ENCODE measurements at places on chromosomes 3 and 15.

DNA sequence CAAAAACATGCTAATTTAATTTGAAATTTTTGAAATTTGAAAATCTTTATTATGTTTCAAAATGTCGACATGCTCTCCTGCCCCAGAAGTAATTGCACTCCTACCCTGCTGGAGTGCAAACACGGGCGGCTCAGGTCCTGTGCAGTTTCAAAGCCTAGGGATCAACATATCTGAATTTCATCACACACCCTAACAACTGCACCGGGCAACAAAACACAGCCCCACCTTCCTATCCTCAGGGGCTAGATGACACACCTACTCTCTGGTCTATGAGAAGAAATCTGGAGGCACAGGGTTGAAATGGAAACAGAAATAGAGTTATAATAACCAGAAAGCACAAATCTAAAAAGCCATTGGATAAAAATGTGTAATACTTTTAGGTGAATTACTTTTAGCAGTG, 61.4 kb downstream of the BFSP2 start:
- DNase-seq = no peak

GRCh38 chr3:102181175-102181920, 253.5 kb upstream of the ZPLD1 start:
- no peak for DNase-seq

DNA sequence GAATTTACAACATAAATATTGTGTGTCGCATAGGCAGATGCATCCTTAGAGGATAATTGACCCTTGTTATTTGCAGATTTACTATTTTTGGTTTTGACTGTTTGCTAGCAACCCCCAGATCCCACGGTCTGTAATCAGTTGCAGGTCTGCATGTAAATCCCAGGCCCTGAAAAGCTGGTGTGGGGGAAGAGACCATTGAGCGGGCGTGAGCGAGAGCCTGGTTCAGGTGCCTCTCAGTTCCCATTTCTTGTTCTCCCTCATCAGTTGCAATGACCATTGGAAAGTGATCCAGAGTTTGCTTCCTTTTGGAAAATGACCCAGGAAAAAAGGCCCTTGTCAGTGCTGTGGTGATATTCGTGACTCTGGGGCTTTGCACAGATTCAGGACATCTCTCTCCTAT, 238.9 kb downstream of the UACA start:
- DNase-seq = no peak

GRCh38 chr3:19013879-19014278, 134.4 kb upstream of the KCNH8 start:
- no peak for DNase-seq

GRCh38 chr3:186810336-186810996, 4.2 kb upstream of the RFC4 start:
- no peak for DNase-seq

- DNase-seq = no peak
These were observed 242.2 kb upstream of the AZI2 start for GRCh38 chr3:28590860-28591259.

- no peak for DNase-seq
These were observed 32.6 kb downstream of the LINS1 start for GRCh38 chr15:100569391-100569790.

DNA sequence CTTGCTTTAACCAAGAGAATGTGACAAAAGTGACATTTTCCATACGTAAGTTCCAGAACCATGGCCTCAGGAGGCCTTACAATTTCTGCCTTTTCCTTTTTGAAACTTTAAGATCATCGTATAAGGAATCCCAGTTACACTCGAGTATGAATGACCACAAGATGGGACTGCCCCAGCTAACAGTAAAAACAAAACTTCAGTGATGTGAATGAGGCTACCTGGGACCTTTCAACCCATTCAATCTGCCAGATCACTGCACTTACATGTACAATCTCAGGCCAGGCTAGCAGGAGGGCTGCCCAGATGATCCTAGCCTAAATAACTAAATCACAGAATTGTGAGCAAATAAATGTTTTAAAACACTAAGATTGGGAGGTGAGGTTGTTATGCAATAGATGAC, 328.8 kb downstream of the CNTN6 start:
- no peak for DNase-seq

GRCh38 chr15:89820666-89821611, 6.3 kb upstream of the ANPEP start:
- no peak for DNase-seq

GRCh38 chr3:194723846-194724618, 38.3 kb downstream of the FAM43A start:
- no peak for DNase-seq

DNA sequence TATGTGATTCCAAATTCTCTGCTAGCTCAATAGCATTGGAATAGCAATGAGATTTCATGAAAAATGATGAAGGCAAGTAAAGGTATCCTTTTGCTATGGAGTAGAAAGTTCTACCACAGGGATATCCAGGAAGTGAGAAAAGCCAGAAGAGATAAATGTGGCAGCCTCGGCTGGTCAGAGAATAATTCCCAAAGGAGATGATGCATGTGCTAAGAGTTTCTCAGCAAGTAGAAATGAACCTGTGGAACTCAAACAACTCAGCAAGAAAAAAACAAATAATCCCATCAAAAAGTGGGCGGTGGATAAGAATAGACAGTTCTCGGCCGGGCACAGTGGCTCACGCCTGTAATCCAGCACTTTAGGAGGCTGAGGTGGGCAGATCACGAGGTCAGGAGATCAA, 38.2 kb downstream of the ALS2CL start:
- DNase-seq = no peak

DNA sequence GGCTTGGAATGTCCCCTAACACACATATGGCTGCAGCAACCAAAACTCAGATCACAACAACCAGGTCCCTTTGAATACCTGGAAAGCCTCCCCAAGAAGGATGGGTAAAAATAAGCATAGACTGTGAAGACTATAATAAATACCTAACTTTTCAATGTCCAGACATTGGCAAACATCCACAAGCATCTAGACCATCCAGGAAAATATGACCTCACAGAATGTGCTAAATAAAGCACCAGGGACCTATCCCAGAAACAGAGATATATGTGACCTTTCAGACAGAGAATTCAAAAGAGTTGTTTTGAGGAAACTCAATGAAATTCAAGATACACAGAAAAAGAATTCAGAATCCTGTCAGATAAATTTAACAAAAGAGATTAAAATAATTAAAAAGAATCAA, 109.2 kb downstream of the NEDD4 start:
- no peak for DNase-seq

DNA sequence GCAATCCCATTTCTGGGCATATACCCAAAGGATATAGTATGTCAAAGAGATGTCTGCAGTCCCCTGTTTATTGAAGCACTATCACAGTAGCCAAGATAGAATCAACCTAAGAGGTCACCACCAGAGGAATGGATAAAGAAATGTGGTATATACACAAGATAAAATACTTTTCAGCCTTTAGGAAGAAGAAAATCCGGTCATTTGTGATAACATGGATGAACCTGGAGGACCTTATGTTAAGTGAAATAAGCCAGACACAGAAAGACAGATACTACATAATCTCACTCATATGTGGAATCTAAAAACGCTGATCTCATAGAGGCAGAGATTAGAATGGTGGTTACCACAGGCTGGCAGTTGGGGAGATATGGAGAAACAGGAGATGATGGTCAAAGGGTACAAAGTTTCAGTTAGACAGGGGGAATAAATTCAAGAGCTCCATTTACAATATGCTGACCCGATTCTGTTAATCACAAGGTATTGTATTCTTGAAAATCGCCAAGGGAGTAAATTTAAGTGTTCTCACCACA, 195.8 kb downstream of the MTHFS start:
- DNase-seq = no peak

- DNase-seq = no peak
These were observed 81.5 kb downstream of the CHST2 start for GRCh38 chr3:143201045-143201444.

All from stimulated activated CD8-positive, alpha-beta memory T cell treated with anti-CD3 and anti-CD28 coated beads, Interleukin-15, amount 100 ng/mL, for 48 hours (primary cell).